Stimulated activated CD4-positive, alpha-beta T cell treated with anti-CD3 and anti-CD28 coated beads, Interleukin-12 subunit alpha, Interleukin-12 subunit beta, amount 100 ng/mL, for 24 hours (primary cell): ENCODE measurements at places on chromosomes 6 and 20.

- DNase-seq = no peak
These were observed 48.8 kb downstream of the EPB41L2 start for GRCh38 chr6:131014080-131014776.

- no peak for DNase-seq
These were observed 321.5 kb upstream of the SASH1 start for GRCh38 chr6:148021165-148021564.

DNA sequence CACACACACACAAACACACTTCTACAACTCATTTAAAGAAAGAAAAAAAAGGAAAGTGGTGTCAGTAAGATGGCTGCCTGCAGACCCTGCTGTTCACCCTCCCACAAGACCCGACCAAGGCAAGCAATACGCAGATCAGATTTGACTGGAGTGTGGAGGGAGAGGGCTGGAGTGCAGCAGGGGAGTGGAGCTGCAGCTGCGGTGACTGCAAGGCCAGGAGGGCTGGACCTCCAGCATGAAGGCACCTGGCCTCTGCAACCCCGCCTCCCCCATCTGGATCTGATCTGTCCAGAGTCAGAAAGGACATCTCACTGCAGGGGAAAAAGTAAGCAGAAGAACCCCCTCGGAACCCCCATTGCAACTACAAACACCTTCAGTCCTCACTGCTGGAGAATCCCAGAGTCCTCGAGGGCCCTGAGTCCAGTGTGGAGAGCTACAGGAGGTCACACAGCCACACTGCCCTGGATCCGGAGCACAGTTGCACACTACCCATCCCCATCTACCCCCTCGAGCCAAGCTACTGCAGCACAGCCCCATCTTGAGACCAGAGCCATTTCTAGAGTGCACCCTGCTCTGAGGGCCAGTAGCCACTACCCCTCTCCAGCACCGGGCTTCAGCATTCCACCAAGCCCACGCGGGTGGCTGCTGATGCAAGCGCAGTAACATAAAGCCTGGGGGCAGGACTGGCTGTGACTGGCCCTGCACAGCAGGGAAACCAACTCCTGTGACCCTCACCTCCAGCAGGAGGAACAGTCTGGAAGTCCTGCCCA, 41.9 kb upstream of the SRSF6 start:
- no peak for DNase-seq

- DNase-seq = no peak
These were observed 23.0 kb upstream of the STK38 start for GRCh38 chr6:36570264-36570663.

GRCh38 chr6:10449751-10450150, 34.9 kb upstream of the TFAP2A start:
- no peak for DNase-seq

DNA sequence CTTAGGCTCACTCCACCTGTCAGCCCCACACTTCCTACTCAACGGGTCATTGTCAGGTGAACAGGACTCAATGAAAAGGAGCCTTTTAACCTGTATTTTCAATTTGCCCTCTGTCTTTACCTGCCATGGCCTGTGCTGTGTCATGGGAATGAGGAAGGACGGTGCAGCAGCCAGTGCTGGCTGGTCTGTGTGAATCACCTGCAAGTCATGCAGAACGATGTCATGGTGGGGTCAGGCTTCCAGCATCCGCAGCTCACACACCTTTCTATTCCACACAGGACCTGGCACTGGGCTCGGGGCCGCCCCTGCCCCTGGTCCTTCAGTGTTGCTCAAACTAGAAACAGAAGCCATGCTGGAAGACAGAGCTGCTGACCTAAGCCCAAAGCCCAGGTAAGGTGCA, 188.7 kb upstream of the GMDS start:
- no peak for DNase-seq

DNA sequence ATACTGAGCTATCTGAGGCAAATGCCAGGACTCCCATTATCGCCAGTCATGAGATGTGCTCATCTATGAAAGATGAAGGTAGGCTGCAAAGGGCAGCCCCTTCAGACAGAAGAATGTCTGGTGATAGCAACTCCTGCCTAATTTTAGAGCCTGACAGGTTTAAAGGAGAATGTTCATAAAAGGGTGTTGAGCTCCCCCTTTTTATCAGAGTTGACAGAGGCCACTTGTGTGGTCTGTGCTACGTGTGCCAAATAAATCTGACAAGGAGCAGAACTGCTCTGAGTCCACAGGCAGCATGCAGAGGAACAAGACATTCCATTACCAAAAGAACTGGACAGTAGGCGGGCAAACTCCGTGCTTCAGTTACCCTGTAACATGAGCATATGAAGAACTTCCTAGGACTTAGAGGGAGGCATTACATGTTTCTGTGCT, 101.8 kb downstream of the PREP start:
- DNase-seq = no peak

DNA sequence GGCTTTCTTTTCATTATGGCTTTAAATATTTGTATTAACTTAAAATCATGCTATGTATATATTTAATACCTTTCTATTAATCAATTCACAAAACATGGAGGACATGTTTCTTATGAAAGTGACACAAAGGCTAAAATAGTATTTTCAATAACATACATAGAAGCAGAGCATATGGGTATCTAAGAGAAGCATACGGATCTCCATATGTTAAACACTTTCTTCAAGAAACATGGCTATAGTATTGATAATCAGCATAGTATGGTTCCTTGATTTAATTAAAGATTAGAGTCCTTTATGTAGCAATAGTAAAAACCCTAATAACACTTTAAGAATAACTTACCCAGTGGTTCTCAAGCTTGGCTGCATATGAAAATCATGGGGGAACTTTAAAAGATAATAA, 58.5 kb downstream of the GRIK2 start:
- no peak for DNase-seq

GRCh38 chr20:29319725-29320124, 1937.7 kb upstream of the DEFB115 start:
- no peak for DNase-seq

DNA sequence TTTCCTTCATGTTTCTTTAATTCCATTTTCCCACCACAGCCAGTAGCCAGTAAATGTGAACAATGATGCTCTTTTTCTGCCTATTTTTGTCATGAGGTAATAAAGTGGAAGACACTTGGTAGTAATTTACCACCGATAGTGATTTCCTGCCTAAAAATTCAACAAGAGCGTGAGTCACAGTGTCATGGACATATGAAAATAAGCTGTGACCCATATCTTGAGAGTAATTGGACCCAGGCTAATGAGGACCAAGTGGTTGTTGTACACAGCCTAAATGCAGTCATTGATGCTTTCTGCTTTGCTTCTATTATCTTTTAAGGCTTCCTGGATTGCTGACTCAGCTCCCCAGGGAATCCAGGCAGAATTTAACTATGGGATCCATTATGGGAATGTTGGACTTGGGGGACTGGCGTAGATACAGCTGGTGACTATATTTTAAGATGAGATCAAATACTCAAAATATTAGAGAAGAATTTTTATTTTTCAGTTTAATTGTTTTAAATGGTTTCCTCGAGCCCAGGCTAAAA, 265.9 kb upstream of the FERMT1 start:
- no peak for DNase-seq

DNA sequence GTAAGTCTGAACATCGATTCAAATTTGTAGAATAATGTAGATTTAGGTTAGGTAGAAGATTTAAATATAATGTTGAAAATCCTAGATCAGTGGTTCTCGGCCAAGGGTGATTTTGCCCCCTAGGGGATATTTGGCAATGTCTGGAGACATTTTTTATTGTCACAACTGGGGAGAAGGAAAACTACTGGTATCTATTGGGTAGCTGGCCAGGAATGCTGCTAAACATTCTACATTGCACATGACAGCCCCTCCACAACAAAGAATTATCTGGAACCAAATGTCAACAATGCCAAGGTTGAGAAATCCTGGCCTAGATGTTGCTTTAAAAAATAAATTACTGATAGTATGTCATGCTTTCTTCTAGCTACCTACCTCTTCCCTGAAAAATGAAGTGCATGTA, 76.1 kb downstream of the HIVEP2 start:
- DNase-seq = no peak
